ENCODE measurements at places on chromosomes 4 and X.
A peak's percentile ranks its signal among the peaks of the same experiment; 100 is the strongest.

GRCh38 chr4:123055943-123056342, 133.5 kb upstream of the NUDT6 start:
- no peak for DNase-seq

DNA sequence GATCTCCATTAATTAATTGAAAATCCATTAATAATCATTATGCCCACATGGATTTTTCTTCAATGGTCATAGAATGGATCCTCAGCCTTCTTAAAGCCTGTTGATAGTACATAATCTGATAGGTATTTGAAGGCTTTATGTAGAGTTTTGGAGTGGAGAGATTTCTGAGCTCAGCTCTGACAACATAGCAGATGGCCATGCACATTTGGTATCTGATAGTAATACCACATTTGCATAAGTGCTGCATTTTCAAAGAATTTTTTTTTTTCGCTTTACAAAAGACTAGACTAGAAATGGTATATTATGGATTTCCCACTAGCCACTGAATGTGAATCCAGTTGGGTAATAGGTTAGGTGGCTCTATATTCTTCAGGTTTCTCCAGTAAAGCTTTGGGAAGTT, 440.6 kb downstream of the FGF13 start:
- no peak for DNase-seq

- no peak for DNase-seq
Measured at GRCh38 chr4:14545807-14546206, 456.5 kb upstream of the CPEB2 start.

- no peak for DNase-seq
Measured at GRCh38 chrX:72396117-72396516, 90.4 kb upstream of the CITED1 start.

- no peak for DNase-seq
Measured at GRCh38 chr4:186727169-186727976, 3.7 kb upstream of the FAT1 start.

GRCh38 chrX:22963196-22963595, 36.6 kb upstream of the DDX53 start:
- no peak for DNase-seq

- DNase-seq: no peak
Measured at GRCh38 chrX:40470830-40471429, 109.8 kb upstream of the ATP6AP2 start.

DNA sequence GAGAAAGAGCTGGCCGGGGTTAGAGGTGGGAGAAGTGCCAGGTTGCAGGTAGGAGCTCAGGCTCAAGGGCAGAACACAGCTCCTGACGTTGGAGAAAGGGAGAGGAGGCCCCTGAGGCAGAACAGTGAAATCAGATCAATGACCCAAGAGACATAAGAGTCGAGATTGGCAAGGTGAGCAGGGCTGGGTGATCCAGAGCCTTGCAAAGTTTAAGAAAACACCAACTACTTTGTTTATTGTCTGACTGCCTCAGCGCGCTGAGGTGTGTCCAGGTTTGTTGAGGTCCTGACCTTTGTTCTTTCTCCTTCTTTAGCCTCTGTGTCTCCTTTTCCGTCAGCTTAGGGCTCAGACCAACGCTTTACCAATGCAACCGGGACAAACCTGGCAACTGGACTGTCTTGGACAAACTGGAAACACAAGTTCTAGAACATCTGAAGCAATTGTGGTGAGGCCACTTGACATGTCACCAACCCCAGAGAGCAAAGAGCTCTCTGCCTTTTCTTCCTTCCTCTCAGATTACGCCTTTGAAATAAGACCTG, 28.3 kb downstream of the CHRNA9 start:
- DNase-seq: no peak

DNA sequence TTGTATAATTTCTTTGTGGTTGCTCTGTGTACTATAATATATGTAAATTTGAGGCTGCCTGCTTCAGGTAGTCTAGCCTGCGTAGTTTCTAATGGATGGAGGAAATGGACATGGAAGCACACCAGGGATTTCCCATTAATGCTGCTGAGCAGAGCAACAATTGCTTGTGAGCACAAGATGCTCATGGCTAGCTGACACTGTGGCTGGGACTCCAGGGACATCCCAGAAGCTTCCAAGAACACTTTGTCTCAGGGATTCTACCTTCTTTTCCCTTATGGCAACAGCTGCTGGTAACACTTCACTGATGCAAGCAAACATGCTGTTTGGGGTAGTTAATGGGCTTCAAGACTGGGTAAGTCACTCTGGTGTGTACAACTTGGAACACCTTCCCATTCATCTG, 66.1 kb downstream of the TENT5D start:
- no peak for DNase-seq

DNA sequence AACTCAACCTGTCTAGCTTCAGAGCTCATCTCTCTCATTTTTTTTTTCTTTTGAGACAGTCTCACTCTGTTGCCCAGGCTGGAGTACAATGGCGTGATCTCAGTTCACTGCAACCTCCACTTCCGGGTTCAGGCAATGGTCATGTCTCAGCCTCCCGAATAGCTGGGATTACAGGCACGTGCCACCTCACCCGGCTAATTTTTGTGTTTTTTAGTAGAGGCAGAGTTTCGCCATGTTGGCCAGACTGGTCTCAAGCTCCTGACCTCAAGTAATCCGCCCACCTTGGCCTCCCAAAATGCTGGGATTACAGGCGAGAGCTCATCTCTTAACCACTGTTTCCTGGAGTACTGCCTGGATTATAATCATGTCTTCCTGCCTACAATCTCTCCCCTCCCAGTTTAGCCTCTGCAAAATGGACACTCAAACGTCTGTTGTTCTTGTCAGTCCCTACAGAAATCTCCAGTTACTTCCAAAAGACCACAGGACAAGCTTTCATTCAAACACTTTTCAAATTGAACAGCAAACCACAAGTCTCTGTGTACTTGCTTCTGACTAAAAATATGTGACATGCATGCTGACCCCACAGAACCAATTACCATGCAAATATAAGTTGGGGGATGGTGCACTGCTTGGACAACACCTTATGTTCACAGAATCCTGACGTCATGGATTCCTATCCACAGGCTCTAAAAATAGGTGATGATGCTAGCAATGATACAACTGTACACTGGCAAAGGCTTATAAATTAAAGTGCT, 137.2 kb downstream of the SH3KBP1 start:
- DNase-seq: no peak

- DNase-seq: no peak
Measured at GRCh38 chr4:38752372-38752940, 30.3 kb downstream of the TLR10 start.

DNA sequence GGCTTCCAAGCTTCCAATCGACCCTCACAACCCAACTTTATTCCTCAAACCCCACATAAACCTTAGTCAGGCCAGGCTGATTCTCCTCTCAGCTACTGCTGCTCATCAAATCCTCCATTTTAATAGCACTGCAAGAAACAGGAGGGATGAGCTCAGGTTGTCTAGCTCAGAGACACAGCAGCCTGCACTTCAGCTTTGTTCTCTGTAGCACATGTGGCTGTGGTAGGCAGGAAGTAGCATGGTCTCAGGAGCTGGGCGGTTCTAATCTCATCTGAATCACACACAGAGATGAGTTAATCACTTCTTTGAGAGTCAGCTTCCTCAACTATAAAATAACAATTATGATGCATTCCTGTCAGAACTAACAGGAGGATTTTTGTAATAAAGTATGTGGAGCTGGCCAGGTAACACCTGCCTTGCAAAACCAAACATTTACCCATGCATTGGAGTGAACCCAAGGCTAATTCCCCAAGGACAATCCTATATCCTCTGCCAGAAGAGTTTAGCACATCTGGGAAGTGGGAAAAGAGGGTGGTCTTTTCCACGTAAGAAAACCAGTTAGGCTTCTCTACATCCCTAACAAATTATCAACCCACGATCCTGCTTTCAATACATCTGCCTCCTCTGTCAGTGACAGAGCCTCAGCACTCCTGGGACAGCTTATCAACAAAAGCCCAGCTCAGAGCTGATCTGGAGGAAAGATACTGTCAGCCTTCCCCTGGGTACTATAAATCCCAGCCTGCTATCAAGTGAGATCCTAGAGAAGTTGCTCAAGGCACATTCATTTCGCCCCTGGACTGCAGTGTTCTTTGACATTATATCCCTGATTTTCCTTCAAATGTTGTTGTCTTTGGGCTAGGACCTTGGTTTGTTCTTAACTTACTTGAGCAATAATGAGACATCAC, 32.8 kb downstream of the ELOVL6 start:
- DNase-seq: peak; percentile 74

DNA sequence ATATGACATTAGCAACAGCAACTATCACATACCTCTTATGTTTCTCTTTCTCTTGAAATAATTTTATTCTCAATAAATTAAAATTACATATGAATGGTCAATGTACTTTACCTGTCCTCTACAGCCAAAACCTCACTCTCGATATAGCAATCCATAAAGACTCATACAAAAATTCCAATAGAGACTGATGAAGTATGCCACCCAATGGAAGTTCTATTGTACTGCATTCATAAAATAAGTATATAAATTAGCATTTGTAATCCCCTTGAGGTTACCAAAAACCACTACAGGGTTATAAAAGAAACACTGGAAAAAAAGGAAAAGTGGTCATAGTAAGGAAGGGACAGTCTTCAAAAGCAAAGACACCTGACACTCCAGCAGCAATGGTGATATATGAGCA, 32.8 kb downstream of the CLDN2 start:
- no peak for DNase-seq

GRCh38 chr4:41957634-41958033, 22.4 kb downstream of the TMEM33 start:
- no peak for DNase-seq

DNA sequence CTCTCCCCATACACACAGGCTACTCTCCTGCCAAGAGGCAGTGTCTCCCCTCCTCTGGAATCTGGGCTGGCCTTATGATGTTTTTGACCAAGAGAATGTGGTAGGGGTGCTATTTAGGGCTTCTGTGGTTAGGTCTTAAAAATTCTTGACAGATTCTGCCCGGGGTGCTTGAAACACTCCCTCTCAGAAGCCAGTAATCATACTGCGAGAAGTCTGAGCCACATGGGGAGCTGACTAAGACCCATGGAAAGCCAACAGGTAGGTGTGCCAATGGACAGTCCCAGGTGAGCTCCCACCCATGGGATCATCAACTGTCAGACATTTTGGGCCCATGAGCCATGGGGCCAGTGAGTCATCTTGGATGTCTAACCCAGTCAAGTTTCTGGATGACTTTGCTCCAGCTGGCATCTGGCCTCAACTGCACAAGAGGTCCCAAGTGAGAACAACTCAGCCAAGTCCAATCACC, 315.7 kb downstream of the FBXW7 start:
- DNase-seq: no peak

GRCh38 chr4:30362436-30362835, 357.7 kb upstream of the PCDH7 start:
- DNase-seq: no peak

DNA sequence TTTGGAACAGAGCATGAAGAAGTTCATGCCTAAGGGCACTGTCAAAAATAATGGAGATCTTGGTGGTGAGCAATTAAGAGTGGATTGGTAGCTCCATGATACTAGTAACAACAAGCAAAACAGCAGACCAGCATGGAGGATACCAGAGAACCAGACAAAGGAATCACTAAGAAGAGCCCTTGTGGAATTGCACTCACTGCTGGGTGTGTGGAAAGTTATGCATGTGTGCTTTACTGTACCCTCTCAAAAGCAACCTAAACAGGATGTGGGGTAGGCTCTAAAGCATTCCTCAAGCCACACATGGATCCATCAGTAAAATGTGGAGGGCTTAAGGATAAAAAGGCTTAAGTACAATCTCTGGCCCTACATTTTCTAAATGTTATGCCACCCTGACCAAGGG, 69.5 kb downstream of the AR start:
- no peak for DNase-seq

DNA sequence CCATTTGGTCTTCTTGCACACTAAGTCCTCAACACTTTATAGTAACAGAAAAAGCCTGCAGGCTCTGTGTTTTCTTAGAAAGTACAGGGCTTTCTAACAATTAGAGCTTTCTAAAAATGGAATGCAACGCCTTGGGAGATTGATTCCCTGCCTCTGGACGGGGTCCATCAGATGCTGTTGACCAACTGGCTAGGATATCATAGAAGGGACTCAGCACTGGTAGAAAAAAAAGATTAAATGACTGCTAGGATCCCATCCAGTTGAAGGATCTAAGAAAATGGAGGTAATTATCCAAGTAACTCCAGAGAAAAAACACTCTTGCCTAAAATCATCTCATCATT, 39.5 kb downstream of the USP46 start:
- DNase-seq: no peak

GRCh38 chr4:123423819-123424218, 27.2 kb downstream of the SPRY1 start:
- DNase-seq: no peak

DNA sequence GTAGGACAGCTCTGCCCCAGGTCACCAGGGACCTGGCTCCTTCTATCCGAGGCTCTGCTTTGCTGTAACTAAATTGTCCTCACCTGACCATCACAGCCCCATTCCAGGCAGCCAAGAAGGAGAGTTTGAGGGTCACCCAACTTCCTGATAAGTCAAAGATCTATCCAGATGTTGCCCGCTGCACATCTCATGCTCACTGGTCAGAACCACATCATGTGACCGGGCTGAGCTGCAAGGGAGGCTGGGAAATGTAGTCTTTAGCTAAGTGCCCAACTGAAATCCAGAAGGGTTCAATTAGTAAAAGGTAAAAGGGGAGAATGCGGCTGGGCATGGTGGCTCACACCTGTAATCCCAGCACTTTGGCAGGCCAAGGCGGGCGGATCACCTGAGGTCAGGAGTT, 18.4 kb downstream of the HMX1 start:
- DNase-seq: no peak

DNA sequence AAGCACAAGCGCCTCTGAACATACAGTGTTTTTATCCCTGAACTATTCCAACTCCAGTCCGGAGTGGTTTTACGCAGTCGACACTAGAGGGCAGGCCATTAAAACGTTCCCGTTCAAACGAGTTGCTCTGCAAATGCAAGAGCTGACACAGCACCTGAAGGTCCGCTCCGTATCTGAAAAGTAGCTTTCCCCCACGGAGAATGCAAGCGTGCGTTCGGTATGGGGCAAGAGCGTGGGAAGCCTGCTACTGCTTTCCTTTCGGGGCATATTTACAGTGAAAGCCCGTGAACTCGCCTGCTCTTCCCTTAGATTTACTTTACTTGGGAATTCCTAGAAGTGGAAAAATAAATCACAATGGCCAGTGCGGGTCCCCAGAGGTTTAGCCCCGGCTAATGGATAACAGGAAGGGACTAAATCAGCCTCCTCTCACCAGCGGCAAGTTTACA, 190.8 kb downstream of the TSPAN5 start:
- peak; percentile 78 for DNase-seq

- DNase-seq: no peak
Measured at GRCh38 chr4:6492027-6492590, 19.7 kb upstream of the PPP2R2C start.

GRCh38 chr4:70544279-70544868, 26.0 kb downstream of the AMTN start:
- DNase-seq: no peak

- no peak for DNase-seq
Measured at GRCh38 chr4:86319390-86319789, 40.5 kb downstream of the MAPK10 start.

DNA sequence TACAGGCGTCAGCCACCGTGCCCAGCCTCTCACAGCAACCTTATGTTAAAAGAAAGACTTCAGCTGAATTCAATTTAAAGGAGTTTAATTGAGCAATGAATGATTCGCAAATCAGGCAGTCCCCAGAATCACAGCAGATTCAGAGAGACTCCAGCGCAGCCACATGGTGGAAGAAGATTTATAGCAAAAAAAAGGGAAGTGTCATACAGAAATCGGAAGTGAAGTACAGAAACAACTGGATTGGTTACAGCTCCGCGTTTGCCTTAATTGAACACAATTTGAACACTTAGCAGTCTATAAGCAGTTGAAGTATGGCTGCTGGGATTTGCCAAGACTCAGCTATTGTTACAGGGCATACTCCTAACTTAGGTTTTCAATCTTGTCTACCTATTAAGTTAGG, 19.8 kb downstream of the CENPVL3 start:
- no peak for DNase-seq

- no peak for DNase-seq
Measured at GRCh38 chr4:10009861-10010500, 11.3 kb downstream of the SLC2A9 start.

All from stimulated activated CD4-positive, alpha-beta T cell treated with anti-CD3 and anti-CD28 coated beads, Interleukin-4, amount 100 ng/mL, for 4 hours (primary cell).